ENCODE measurements at places on chromosomes 7 and 10. TPM values are rescaled to one million over a fixed set of nuclear protein-coding genes. Genes with fewer than 3 reads are reported as not detected.

Gene CCL24
- total RNA-seq = not detected

Gene DDC
- 0.36 TPM for total RNA-seq

DNA sequence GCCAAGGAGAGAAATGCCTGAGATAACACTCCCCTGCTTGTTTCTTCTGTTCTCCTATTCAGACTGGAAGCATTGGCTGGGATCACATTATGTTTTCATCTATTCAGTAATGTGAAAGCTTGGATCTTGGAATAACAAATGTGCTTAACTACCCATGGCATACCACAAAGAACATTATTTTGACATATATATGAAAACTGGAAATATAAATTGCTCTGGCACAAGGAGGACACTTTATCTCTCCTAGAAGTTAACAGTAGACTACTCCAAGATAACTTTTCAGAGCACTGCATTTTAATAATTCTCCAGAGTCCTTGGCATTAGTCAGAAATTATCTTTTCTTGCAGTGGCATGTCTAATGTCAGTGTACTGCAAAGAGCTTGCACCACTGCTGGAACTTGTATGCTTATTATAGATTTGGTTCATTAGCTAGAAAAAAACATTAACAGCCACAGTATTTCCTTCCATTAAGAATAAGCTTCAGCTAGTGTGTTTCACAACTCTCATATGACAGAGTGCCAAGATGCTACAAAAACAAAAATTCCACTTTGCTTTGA is 169.3 kb upstream of the LRRN3 start:
- DNase-seq = no peak

Gene PNLIPRP3
- 0.54 TPM for total RNA-seq

DNA sequence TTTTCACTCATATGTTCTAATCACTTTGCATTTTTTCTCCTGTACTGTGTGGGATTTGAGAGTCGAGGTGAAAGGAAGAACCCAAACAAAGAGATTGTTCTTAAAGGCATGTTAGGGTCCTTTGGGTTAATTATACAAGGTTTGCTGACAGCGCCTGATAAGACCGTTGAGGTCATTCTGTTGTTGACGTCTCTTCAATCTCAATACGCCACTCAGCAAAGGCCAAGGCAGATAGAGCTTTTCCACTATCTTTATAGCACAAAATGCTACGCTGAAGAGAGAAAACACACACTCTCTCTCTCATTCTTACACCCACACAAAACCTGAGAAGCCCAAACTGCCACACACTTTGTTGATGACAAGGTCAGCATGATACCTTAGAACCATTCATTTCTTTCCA is 228.7 kb downstream of the CNTNAP2 start:
- DNase-seq = no peak

DNA sequence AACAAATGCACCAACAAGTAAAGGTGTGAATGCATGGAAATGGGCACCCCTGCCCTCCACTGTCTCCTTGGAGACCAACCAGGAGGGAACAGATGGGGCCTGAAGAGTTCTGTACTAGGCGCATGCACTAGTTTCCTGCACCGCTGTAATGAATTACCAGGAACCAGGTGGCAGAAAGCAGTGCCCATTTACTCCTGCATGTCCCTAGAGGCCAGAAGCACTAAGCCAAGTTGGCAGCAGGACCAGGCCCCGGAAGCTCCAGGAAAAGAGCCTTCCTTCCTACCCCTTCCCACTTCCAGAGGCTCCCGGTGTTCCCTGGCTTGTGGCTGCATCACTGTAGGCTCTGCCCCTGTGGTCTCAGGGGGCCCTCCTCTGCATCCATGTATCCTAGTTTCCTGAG is 237.5 kb upstream of the PPP2R2D start:
- peak; percentile 21 for DNase-seq

Gene SLC29A4
- total RNA-seq = 3.0 TPM

GRCh38 chr7:83870515-83870914 is 221.6 kb upstream of the SEMA3E start:
- DNase-seq = no peak

Gene CHST3
- total RNA-seq = 18.0 TPM

DNA sequence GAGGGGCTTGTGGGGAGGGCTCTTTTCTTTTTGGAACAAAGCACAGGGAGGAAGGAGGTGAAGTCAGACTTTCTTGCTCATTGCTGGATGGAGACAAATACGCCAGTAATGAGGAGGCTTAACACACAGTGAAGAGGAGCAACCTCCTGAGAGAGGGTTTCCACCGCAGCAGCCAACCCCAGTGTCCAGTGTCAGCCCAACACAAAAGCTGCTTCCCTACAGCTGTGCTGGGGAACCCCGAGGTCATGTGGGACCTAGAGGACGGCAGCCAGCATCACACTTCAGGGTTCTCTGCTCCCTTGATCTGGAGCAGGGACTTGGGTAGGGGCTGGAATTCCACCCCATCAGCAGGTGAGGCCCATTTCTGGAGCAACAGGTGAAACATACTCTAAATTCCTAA is 7.7 kb downstream of the BLNK start:
- DNase-seq = no peak

GRCh38 chr10:131778385-131778784 is 122.4 kb upstream of the PPP2R2D start:
- DNase-seq = peak; percentile 32

- DNase-seq = no peak
Observed at GRCh38 chr7:141664450-141664849, 37.5 kb downstream of the DENND11 start.

DNA sequence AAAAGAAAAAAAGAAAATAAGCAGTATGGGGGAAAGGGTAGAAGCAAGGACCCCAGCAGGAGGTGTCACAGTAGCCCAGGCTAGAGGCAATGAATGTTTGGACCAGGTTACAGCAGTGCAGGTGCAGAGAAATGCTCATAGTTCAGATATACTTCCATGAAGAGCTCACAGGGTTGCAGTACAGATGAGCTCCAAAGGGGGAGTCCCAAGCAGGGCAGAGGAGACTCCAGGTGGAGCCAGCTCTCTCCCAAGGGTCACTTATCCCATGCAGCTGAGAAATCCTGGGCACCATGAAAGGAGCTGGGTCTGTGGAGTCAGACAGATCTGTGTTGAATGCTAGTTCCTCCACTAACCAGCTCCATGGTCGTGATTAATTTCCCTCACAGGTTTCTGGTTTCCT is 174.9 kb downstream of the C7orf25 start:
- DNase-seq = no peak

DNA sequence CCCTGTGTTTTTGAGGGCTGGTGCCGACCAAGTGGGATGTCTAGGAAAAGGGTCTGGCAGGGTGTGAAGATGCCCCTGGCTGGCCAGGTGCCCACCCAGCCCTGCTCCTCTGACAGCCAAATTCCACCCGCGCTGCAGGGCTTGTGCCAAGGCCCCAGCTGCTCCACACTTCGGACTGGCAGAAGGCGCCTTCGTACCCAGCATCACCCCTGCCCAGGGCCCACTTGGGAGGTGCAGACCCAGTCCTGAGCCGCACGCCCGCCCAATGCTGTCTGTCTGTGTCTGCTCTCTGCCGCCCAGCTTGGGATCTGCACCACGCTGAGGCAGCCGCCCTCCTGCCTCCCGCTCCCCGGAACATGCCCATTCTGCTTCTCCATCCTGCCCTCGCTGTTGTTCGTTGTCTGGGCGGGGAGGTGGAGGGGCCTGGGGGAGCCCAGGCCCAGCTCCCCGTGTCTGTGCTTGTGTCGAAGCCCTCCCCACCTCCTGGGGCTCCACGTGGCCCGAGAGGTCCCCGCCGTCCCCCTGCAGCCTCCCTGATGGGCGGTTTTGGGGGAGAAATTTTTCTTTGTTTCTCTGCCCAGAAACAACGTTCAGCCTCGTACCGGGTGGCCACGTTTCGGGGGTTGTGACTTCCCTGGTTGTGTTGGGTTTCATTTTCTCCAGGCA is 36.9 kb upstream of the PPIF start:
- DNase-seq = no peak

DNA sequence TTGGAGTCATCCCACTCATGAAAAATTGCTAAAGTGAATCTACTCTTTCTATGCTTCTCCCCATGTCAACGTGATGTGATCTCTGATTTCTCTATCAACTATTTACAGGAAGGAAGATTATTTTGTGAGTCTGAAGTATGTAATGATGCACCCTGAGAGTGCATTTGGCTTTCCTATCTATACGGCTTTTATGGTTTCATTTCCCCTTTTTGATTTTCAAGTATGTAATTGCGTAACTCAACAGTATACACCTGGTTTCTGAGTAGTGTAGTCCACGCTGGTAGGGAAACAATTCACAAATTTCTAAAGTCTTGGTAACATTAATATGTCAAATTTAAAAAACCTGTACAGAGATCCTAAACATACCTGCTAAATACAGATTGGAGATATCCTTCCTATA is 194.7 kb upstream of the SEMA3A start:
- DNase-seq = no peak

DNA sequence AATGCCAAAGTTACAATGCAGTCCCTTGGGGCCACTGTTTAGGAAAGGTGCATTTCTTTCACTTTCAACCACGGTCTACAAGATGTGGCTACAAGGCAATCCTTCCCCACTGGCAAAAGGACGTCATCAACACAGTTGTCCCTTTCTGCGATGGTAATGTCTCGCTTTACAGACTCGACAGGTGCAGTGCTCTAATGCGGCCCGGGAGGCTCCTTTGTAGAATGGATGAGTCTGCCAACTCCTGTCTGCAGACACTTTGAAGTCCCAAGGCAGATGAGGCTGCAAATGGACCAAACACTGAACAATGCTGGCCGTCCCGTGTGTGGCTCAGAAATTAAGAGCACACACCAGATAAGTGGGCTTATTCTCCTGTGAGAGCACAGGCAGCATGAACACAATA is 133.7 kb downstream of the PIP4K2A start:
- no peak for DNase-seq

Gene ARHGAP12
- total RNA-seq = 72.4 TPM

- no peak for DNase-seq
Observed at GRCh38 chr10:33826186-33826585, 491.7 kb upstream of the NRP1 start.

DNA sequence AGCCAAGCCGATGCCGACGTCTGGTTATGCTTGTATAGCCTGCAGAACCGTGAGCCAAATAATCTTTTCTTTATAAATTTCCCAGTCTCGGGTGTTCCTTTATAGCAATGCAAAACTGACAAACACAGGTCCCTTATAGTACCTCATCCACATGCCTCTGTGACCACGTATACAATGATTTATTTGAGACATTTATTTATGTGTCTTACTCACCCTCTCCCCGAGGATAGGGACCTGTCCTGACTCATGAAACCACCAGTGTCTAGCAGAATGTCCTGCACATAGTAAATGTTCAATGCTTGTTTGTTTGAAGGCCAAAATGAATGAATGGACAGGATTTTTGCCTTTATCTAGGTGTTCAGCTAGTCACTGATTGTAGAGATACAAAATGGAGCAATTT is 147.9 kb upstream of the FZD8 start:
- no peak for DNase-seq

DNA sequence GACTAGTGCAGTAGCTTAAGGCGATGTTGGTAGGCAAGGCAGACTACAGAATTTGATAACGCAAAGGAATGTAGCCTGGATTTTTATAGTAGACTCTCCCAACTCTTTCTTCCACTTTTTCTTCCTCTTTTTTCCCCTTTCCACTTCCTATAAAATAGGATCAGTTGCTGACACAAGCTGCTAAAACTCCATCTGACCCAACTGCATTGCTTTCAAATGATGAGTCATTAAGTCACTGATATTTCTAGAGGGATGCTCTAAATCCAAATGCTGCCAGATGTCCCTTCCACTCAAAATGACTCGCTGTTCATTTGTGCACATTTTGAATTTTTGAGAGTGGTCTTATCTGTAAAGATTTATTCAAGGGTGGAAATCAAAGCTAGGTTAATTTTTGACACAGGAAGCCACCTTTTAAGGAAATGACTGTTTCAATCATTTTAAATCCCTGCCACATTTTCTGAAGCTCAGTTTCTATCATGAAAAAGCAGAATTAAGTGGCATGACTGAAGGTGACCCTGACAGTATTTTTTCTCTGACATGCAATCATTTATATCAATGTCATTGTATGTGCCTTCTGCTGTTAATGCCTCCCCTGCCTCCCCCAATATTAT is 25.8 kb upstream of the SFMBT2 start:
- DNase-seq = no peak

- no peak for DNase-seq
Observed at GRCh38 chr10:14875941-14876340, 2.7 kb upstream of the SUV39H2 start.

- no peak for DNase-seq
Observed at GRCh38 chr10:22805304-22805703, 90.9 kb upstream of the PIP4K2A start.

GRCh38 chr7:85090143-85090542 is 96.7 kb downstream of the SEMA3D start:
- peak; percentile 62 for DNase-seq

GRCh38 chr10:76466836-76467503 is 1035.5 kb downstream of the LRMDA start:
- DNase-seq = no peak

GRCh38 chr7:92944633-92945032 is 108.3 kb upstream of the CDK6 start:
- no peak for DNase-seq

GRCh38 chr10:80177781-80178636 is 27.3 kb downstream of the ANXA11 start:
- DNase-seq = no peak

DNA sequence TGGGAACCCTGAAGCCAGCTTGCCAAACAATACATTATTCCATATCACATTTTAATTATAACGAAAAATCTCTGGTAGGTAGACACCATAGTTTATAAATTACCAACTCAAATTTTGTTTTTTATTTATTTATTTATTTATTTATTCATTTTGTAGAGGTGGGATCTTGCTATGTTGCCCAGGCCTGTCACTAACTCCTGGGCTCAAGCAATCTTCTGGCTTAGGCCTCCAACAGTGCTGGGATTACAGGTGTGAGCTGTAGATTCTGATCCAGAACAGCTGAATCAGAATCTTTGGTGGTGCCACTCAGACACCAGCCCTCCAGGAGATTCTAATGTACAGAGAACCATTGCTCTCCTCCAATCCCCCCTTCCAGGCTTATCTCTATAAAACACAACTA is 1.7 kb downstream of the PON2 start:
- DNase-seq = no peak

DNA sequence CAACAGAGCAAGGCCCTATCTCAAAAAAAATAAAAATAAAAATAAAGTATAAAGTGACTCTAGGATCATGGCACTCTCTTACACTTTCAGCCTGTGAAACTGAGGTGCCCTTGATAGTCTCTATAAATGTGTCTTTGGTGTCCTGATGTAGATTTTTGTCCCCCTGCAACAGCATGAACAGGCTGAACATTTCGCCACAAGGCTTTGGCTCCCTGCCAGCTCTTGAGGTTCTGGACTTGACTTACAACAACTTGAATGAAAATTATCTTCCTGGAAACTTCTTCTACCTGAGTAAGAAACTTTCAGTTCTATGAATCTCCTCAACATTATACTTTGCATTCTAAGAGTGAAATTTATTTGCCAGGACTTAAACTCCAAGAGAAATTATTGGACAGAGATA is 48.1 kb upstream of the BMS1 start:
- DNase-seq = no peak

DNA sequence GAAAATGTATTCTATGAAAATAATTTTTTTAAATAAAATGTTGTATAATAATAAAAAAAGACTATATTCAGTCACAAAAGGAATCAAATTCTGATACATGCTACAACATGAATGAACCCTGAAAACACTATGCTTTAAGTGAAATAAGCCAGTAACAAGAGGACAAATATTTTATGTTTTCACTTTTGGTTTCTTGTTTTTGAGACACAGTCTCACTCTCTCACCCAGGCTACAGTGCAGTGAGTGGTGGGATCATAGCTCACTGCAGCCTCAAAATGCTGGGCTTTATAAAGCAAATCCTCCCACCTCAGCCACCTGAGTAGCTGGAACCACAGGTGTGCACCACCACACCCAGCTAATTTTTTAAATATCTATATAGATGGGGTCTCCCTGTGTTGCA is 64.2 kb downstream of the CNOT4 start:
- no peak for DNase-seq

All from sigmoid colon (tissue), 7 donors.